ENCODE measurements at places on chromosomes 5 and 9. TPM values are rescaled to one million over a fixed set of nuclear protein-coding genes. Genes with fewer than 3 reads are reported as not detected.
A peak's percentile ranks its signal among the peaks of the same experiment; 100 is the strongest.

- DNase-seq: peak; percentile 17
Measured at GRCh38 chr9:34987160-34987901, 2.2 kb upstream of the DNAJB5 start.

Gene WDR70
- 47.0 TPM for total RNA-seq

- DNase-seq: no peak
Measured at GRCh38 chr5:5313101-5313635, 109.3 kb upstream of the ICE1 start.

Gene C7
- total RNA-seq: not detected

DNA sequence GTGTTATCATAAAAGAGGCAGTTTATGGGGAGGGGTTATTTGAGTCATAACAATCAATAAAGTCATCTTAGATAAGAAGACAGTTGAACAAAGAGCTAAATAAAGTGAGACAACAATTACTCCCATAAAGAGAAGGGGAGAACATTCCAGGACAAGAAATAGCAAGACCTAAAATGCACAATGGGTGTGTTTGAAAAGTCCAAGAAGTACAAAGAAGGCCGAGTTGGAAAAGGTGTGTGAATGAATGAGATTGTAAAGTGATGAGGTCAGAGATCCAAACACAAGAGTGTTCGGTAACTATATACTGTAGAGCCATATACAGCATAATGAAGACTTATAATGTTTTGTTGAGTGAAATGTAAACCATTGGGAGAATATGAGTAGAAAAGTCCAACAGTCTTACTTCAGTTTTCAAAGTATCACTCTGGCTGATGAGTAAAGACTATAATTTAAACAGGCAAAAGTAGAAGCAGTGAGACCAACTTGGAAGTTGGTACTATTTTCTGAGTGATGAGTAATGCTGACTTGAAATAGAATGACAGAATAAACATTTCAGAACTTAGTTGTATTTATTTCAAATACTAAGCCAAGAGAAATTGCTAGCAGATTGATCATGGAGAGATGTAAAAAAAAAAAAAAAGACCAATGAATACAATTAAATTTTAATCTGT is 868.7 kb upstream of the CDH9 start:
- no peak for DNase-seq

Gene SLC6A18
- not detected for total RNA-seq

- no peak for DNase-seq
Measured at GRCh38 chr5:144017631-144018030, 152.8 kb downstream of the YIPF5 start.

DNA sequence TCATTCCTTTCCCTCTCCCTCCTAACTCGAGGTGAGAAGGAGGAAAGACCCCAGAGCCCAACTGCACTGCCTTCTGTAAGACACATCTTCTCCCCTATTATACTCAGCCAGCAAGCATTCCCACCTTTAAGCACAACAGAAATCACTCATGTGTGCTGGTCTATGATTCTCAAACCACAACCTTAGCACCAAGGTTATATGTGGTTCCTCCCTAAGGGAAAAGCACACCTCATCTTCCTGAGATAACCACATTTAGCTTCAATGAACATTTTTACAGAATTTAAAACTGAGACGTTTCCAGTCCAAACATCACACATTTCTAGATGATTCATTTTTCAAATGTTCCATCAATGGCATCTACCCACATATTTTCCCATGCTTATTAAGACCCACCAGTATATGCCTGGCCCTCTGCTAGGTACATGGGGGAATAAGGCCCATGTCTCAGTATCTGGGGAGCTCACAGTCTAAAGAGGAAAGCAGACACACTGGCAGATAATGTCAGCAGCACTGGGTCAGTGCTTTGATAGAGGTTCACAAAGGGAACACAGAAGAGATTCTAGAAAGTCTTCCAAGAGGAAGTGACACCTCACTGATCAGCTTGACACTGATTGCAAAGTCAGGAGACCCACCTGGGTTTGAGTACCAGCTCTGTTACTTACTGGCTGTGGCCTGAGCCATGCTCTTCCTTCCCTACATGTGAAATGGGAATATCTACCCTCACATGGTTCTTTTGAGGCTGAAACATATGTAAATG is 245.4 kb downstream of the DENND1A start:
- no peak for DNase-seq

GRCh38 chr9:114181607-114182409 is 26.5 kb downstream of the COL27A1 start:
- DNase-seq: no peak

DNA sequence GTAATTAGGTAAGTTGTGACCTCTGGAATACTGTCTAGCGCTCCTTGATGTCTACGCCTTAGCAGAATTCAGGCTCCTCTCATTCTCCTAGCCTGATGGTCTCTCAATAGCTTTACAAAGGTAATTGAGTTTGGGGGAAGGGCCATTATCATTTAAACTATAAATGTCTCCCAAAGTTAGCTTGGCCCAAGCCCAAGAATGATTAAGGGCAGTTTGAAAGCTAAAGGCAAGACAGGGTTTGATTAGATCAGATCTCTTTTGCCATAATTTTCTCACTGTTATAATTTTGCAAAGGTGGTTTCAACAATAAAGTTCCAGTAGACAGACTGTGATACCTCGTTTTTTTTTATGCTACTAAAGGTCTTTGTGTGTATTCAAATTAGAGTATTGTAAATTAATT is 3.7 kb upstream of the SLC30A5 start:
- no peak for DNase-seq

DNA sequence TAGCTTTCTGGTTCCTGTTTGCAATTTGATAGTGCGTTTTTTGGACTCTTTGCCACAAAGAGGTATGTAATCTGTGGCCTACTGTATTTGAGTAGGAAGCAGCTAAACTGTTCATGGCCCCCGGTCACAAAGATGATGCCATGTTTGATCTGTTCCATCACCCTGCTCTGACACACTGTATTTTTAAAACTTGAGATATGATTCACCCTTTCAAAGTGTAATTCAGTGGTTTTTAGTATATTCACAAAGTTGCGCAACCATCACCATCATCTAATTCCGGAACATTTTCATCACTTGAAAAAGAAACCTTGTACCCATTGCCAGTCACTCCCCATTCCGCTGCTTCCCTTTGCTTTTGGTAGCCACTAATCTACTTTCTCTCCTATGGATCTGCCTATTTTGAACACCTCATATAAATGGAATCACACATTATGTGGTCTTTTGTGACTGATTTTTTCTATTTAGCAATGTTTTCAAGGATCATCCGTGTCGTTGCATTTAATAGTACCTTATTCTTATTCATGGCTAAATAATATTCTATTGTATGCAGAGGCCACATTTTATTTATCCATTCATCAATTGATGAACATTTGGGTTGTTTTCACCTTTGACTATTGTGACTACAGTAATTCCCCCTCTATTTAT is 141.6 kb downstream of the NR3C1 start:
- DNase-seq: no peak

Gene SH3GL2
- total RNA-seq: not detected

DNA sequence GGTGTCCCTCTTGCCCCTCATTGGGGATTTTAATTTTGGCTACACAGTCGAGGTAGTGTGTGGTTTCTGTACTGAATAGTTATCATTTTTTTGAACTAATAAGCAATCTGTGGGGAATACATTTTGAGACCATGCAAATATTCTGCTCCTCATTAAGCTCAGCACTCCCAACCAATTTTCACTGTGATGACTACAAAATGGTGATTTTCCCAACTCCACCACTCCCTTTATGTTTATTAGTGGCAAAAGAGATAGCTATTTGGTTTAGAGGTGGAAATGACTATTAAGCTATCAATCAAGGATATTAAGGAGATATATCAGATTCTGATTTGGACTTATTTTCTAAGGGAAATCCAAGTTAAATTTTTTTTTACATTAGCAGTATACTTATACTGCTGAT is 62.9 kb downstream of the FOCAD start:
- no peak for DNase-seq

Gene RAPGEF6
- 42.1 TPM for total RNA-seq

DNA sequence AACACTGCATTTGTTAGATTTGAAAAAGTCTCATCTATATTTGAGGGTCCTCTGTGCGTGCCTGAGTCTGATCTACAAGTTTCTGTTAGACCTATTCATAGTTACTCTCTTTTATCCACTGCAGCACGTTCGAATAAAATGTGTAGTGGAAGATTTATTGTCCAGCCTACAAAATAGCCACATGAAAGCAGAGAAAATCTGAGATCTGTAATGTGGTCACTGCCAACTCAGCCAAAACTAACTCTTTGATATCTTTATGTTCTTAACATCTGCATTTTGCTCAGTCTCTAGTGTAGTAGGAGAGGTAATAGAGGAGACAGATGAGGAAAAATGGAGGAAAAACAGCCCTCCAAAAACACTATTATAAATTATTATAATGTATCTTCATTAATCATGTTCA is 354.0 kb downstream of the NPR3 start:
- no peak for DNase-seq

Gene ECM2
- total RNA-seq: not detected

- no peak for DNase-seq
Measured at GRCh38 chr5:133397348-133397747, 215.0 kb downstream of the FSTL4 start.

Gene RBM27
- total RNA-seq: 24.3 TPM

Gene TMEM174
- not detected for total RNA-seq

GRCh38 chr9:83355729-83356151 is 182.5 kb downstream of the FRMD3 start:
- no peak for DNase-seq

Gene CLPTM1L
- 67.1 TPM for total RNA-seq

DNA sequence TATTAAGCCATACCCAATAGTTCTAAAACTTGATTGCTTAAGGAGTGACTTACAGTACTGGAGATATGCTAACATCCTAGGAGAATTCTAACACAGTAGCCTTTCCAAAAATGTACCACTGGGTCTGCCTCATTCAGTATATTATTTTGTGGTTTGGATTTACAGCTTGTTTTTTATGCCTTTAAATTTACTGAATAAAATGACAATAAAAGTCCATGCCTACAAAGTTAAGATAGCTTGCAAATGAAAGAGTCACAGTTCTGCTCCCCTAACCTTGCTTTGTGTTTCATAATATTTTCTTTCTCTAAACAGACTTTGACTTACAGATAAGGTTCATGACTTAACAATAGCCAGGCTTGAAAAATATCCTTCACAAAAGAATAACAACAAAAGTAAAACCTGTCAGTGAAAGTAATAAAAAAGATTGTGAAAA is 951.1 kb upstream of the NUDT12 start:
- no peak for DNase-seq

Gene UBE2D2
- 127 TPM for total RNA-seq

- no peak for DNase-seq
Measured at GRCh38 chr5:108814551-108814950, 66.9 kb downstream of the FER start.

DNA sequence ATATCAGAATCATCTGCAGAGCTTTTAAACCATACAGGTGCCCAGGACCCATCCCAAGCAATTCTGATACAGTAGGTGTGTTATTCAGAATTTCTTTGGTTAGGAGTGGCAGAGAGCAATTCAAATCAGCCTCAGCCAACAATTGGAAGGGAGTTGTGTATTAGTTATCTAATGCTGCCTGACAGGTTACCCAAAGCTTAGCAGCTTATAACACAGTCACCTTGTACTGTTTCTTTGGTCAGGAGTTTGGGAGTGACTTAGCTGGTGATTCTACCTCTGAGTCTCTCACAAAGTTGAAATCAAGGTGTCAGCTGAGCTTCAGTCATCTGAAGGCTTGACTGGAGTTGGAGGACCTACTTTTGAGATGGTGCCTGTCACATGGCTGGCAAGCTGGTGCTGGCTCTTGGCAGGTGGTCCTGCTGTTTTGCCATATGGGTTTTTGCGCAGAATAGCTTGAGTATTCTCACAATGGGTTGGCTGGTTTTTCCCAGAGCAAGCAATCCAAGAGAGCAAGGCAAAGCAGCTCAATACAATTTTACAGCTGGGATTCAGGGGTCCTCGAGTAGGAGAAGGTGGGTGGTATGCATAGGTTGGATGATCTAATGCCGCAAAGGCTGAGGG is 18.7 kb upstream of the CARNMT1 start:
- DNase-seq: no peak

GRCh38 chr5:81860778-81861177 is 109.9 kb upstream of the SSBP2 start:
- no peak for DNase-seq

DNA sequence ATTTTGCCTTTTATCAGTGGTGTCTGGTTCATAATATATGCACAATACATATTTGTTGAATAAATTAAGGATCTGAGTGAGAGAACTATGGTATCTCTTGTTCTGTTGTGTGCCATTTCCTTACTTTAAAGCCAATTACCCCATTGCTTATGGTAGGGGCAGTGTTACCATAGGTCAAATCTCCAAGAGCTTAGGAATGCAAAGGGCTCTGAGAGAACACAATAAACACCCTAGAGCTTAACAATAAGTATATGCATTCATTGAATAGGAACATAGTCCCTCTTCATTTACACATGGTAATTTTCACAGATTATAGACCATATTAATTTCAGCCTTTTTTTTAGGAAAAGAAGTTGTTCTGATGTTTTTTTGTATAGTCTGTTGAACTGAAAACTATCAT is 112.2 kb downstream of the MCTP1 start:
- no peak for DNase-seq

Gene NUTM2G
- total RNA-seq: not detected

DNA sequence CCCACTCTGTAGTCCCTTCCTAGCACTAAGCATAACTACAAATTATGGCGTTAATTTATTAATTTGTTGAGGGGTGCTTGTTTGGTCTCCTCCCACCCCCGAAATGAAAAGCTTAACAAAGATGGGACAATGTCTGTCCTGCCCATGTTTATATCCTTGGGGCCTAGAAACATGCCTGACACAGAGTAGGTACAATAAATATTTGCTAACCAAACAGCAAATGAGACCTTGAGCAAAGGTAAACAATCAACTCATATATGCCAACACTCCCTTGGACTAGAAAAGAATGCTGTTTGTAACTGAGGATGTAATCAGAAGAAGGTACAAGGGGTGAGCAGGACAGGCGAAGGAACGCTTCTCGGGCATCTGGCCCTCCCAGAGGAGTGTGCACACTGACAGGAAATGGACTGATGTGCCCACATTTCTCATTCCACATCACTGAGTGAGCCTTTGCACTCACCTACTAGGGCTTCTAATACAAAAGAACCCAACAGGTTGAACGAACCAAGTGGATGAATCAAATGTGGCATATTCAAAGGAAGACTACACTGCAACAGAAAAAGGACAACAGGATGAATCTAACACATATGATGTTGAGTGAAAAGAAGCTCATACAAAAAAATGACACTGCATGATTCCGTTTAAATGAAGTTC is 66.8 kb downstream of the MED27 start:
- DNase-seq: no peak

GRCh38 chr5:54884195-54884536 is 101.2 kb downstream of the ESM1 start:
- no peak for DNase-seq

DNA sequence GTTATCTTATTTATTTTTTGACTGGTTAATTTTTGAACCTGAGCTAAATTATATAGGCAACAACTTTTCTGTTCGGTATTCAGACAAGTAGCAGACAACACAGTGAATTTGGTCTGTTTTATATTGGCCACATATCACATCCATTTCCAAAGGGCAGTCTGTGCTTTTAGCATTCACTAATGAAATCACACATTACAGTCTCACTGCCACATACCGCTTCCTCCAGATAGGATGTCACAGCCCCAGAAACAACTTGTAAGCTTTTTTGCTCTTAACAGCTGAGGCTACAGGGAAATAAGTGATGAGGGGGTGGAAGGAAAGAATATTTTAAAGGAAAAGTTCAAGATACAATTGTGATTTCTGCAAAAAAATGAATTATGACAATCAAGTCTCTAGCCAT is 140.6 kb downstream of the PLCXD3 start:
- no peak for DNase-seq

Gene GABRP
- not detected for total RNA-seq
